ENCODE measurements at places on chromosomes 4 and X.
A peak's percentile ranks its signal among the peaks of the same experiment; 100 is the strongest.

DNA sequence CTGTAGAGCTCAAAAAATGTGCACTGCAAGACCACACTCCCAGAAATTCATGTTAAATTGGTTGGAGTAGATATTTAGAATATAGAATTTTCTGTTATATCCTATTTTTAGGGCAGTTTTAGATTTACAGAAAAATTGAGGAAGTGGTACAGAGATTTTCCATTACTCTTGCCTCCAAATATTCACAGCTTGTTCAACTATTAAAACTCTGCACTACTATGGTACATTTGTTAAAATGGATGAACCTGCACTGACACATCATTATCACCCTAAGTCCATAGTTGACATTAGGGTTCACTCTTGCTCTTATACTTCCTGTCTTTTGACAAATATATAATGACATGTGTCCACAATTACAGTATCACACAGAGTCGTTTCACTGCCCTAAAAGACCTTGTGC is 1724.5 kb downstream of the C4orf33 start:
- no peak for DNase-seq

GRCh38 chr4:87848622-87849351 is 16.0 kb downstream of the MEPE start:
- DNase-seq, result peak; percentile 84

GRCh38 chrX:115357326-115358120 is 68.0 kb downstream of the LUZP4 start:
- peak; percentile 65 for DNase-seq

DNA sequence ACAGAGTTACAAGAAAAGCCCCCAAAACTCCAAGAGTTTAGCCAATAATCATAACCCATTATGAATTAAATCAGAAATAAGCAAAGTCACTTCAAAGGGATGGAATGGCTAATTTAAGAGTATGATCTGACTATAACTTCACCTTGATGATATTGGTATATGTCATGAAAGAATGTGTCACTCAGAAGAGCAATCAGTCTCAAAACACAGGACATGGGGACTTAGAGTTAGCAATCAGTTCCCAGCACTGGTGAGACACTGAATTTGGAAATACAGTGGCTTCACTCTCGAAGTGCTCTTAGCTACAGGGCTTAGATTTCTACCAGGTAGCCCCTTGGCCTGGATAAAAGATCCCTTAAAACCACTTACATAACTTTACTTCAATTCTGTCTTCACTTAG is 65.7 kb upstream of the EXOC1L start:
- DNase-seq, result no peak

DNA sequence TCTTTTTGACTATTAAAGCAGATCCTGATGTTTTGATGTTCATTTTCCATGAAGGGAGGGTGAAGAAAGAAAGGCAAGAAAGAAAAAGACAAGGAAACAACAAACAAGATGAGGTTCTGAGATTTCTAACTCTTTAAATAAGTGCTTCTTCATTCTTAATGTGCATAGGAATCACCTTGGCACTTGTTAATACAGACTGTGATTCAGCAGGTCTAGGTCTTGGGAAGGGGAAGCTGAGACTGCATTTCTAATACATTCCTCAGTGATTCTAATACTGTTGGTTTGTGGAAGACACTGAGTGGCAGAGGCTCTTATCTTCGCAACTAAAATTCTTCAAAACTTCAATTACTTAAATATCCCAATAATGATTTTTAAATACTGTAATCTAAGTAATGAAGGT is 95.2 kb upstream of the NAP1L5 start:
- DNase-seq, result no peak

DNA sequence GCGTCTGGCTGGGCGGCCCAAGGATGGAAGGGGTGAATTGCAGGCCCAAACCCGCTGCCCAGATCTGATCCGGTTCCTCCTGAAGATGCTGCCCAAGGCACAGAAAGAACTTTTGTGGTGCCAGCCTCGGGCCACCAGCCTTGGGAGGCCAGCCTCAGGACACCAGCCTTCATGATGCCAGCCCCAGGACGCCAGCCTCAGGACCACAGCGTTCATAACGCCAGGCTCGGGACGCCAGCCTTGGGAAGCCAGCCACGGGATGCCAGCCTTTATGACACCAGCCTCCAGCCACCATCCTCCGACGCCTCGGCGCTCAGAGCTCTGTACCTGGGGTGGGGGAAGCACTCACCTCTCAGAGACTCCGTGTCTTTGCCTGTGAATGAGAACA is 107.8 kb downstream of the ADRA2C start:
- no peak for DNase-seq

DNA sequence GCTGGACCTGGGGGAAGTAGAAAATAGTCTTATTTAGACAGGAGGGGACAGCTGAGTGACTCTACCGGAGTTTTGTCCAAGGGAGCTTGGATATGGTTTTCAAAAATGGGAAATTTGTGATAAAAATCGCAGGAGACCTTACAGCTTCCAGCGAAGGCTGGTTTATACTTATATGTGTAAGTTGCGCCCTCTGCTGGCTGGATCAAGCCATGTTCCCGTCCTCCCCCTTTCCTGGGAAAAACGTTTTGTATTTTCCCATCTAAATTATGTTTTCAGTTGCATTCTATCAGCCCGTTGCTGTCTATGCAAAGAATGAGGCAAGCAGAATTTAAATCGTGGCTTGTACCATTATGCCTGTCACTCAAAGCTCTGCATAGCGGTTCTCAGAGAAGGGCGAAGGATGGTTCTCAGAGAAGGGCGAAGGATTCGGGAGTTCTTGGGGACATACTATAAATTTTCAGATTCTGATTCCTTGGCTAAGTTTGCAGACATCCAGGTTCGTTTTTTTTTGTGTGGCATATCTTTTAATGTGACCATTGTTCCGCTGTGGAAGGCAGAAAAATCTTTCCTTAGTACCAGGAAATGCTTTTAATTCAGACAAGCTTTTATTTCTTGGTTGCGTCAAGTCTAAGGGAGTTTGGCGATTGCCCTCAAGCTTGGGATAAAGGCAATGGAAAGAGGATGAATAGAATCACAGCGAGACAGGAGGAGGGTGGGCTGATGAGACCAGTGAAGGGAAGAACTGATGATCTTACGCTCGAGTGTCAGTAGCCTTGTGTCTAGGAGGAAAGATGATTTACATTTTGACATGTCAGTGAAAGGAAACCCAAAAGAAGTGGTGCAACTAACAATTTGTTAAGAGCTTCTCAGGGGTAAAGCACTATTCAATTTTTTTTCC is 128.5 kb upstream of the ARX start:
- DNase-seq, result peak; percentile 64

- no peak for DNase-seq
These were observed 1.0 kb upstream of the SCLT1 start for GRCh38 chr4:129094347-129094746.

DNA sequence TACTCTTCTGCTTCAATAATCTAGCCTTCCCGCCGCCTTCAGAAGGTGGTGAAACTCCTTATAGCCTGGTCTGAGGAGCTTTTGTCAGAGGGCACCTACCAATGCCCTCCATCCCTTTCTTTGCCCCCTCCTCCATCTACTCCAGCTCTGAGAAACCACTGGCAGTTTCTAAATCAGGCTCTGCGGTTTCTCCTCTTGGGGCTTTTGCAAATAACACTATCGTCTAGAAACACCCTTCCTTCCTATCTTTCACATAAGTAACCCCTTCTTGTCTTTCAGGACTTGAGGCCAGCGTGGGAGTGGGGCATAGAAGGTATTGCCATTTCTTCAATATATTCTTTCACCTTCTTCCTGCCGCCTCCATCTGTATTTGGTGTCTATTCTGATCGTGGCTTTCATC is 1.2 kb upstream of the EFHC2 start:
- peak; percentile 7 for DNase-seq

- no peak for DNase-seq
These were observed 30.4 kb downstream of the ACOX3 start for GRCh38 chr4:8410066-8410625.

GRCh38 chr4:147933316-147933715 is 201.4 kb downstream of the ARHGAP10 start:
- DNase-seq, result peak; percentile 27

GRCh38 chrX:131564553-131565229 is 20.8 kb downstream of the OR13H1 start:
- DNase-seq, result no peak

GRCh38 chr4:56908206-56909085 is 746 bp downstream of the REST start:
- DNase-seq, result peak; percentile 87

DNA sequence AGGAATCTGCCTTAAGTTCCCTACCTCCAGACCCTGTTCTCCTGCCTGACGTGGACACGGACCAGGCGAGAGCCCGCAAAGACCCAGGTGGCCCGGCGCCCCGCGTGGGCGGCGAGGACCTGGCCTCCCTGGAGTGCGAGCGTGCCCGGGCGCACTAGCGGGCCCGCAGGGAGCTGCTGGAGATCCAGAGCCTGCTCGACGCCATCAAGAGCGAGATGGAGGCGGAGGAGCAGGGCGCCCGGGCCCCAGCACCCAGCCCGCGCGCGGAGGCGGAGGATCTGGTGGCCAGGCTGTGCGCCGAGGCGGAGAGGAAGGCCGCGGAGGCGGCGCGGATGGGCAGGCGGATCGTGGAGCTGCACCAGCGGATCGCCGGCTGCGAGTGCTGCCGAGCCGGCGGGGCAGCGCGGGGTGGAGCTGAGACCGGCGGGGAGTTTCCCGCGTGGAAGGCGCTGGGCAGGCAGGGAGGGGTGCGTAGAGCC is 18.2 kb downstream of the MRFAP1 start:
- DNase-seq, result peak; percentile 23

GRCh38 chrX:134749706-134750445 is 91.6 kb upstream of the PLAC1 start:
- peak; percentile 86 for DNase-seq

- DNase-seq, result no peak
These were observed 62.0 kb downstream of the CCSER1 start for GRCh38 chr4:90189178-90189577.

- no peak for DNase-seq
These were observed 137.9 kb upstream of the MAGEA10 start for GRCh38 chrX:152276277-152276676.

DNA sequence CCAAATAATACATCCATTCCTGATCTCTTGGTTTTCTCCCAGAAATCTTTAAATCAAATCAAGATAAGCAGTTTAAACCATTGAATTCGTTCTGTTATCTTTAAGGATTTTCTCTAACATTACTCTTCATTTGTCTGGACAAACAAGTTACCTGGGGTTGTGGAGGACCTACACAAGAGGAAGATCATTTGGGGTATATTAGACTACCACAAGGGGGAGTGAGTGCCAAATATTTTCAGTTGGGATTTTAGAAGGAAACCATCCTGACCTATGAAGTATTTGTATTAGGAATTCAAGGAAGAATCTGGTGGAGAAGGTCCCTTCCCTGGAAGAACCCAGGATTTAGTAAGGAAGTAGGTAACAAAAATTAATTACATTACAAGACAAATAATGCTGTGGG is 12.0 kb upstream of the DCHS2 start:
- no peak for DNase-seq
